Esophagus muscularis mucosa (tissue), 4 donors: ENCODE measurements at places on chromosomes 2 and 18. TPM values are rescaled to one million over a fixed set of nuclear protein-coding genes. Genes with fewer than 3 reads are reported as not detected.
A peak's percentile ranks its signal among the peaks of the same experiment; 100 is the strongest.

DNA sequence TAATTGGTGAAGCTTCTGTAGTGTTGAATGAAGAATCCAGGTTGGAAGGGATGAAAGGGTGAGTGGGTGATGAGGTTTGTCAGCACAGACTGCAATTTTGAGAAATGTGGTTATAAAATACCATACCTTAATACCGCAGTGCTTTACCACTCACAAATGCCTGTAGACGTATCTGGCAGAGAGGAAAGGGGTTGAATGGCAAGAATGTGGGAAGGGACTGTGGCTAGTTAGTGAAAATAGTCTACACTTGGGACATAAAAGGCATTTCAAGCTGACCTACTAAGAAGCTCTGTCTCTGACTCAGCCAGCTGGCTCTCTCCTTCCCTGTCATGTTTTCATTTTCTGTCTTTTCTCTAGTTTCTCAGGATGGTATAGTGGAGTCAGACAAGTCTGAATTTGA is 25.1 kb downstream of the CDK15 start:
- H3K4me1 ChIP-seq = no peaks in the 10 kb centered on the region
- no peaks in the 10 kb centered on the region for H3K36me3 ChIP-seq
- no peak for DNase-seq
- H3K27ac ChIP-seq = no peak overlapping the region

DNA sequence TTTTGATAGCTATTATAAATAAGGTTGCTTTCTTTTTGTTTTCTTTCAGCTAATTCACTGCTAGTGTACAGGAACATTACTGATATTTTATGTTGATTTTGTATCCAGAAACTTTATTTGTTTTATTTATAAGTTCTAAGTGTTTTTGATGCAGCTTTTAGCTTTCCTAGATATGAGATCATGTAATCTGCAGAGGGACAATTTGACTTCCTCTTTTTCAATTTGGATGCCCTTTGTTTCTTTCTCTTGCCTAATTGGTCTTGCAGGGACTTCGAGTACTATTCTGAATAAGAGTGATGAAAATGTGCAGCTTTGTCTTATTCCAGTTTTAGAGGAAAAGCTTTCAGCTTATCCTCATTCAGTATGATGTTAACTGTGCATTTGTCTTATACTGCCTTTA is 643.4 kb upstream of the CDH2 start:
- no peak overlapping the region for H3K27ac ChIP-seq
- DNase-seq = no peak
- H3K36me3 ChIP-seq = no peaks in the 10 kb centered on the region
- no peaks in the 10 kb centered on the region for H3K27me3 ChIP-seq
- H3K4me3 ChIP-seq = no peak overlapping the region

- H3K27ac ChIP-seq = peak overlapping the region; percentile 12
- no peaks in the 10 kb centered on the region for H3K27me3 ChIP-seq
- DNase-seq = no peak
Observed at GRCh38 chr18:58975781-58976180, 111.1 kb downstream of the ZNF532 start.

DNA sequence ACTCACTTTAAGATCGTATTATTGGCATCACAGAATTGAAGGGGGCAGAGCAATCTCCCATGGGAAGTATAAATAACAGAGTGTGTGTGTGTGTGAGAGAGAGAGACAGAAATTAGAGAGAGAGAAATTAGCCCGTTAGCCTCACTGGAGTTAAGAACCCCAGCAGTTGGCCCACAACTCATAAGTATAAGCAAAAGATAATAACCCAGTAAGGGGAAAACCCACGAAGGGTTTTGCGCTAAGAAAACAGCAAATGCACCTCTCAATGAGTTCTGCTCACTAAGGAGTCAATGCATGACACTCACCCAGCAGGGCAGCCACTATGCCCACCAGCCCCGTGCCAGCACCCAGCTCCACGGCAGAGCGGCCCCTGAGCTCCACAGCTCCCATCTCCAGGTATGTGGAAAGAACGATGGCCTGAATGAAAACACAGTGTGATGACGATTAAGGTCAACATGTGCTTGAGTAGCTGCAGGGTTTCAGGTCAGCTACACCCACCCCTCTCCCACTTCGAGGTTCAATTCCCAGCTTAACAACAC is 3.6 kb downstream of the METTL21A start:
- H3K27ac ChIP-seq = no peak overlapping the region
- peaks cover 54% of the 10 kb centered on the region for H3K4me1 ChIP-seq
- peaks cover 21% of the 10 kb centered on the region for H3K36me3 ChIP-seq
- no peak for DNase-seq
- H3K4me3 ChIP-seq = no peak overlapping the region

Gene DSG2
- total RNA-seq = 6.2 TPM

GRCh38 chr2:18412980-18413675 is 147.3 kb downstream of the RDH14 start:
- H3K36me3 ChIP-seq = no peaks in the 10 kb centered on the region
- H3K27ac ChIP-seq = no peak overlapping the region
- H3K4me1 ChIP-seq = peaks cover 15% of the 10 kb centered on the region
- no peaks in the 10 kb centered on the region for H3K27me3 ChIP-seq
- H3K4me3 ChIP-seq = no peak overlapping the region

- peaks cover 15% of the 10 kb centered on the region for H3K4me1 ChIP-seq
- H3K4me3 ChIP-seq = no peak overlapping the region
- DNase-seq = no peak
- H3K36me3 ChIP-seq = no peaks in the 10 kb centered on the region
- no peaks in the 10 kb centered on the region for H3K27me3 ChIP-seq
- peak overlapping the region; percentile 9 for H3K27ac ChIP-seq
Observed at GRCh38 chr2:75640621-75641121, 5.9 kb upstream of the MRPL19 start.

Gene ZFP36L2
- total RNA-seq = 81.7 TPM

Gene CPO
- total RNA-seq = 0.63 TPM

Gene ACTG2
- total RNA-seq = 7,069 TPM

DNA sequence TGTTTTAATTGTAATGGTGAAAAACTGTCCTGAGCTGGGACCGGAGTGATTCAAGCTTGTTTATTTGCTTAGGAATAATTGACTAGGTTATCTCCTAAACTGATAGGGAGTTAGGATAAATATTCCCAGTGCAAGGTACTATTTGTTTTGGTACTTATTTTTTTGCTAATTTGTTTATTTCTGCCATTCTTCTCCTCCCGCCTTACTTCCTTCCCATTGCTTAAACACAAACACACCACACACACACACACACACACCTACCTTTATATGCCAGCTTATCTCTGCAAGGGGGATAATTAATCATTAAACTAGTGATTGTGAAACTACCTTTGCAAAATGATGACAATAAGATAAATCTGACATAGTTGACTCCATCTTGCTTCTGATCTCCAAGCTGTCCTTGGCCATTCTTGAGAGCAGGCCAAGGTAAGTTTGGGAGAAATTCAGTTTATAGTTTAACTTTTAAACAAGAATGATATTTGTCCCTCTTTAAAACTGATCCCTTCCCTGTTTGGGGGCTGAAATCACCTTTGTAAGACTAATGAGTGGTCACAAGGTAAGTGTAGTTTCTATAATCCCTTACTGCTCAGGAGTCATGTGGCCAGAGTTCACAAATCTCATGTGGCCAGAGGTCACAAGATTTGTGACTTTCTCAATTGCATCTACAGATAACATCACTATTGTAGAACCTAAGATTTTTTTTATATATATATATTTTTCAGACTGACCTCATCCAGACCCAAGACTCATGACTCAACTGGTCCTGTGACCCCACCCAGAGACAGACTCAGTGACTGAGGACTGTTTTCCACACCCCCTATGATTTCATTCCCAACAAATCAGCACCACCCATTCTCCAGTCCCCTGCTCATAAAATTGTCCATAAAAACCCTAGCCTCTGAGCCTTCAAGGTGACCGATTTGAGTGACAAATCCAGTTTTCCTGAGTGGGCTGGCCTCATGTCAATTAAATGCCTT is 83.1 kb upstream of the LRRTM4 start:
- no peaks in the 10 kb centered on the region for H3K27me3 ChIP-seq
- no peak overlapping the region for H3K27ac ChIP-seq

Gene ADGRF3
- total RNA-seq = not detected

DNA sequence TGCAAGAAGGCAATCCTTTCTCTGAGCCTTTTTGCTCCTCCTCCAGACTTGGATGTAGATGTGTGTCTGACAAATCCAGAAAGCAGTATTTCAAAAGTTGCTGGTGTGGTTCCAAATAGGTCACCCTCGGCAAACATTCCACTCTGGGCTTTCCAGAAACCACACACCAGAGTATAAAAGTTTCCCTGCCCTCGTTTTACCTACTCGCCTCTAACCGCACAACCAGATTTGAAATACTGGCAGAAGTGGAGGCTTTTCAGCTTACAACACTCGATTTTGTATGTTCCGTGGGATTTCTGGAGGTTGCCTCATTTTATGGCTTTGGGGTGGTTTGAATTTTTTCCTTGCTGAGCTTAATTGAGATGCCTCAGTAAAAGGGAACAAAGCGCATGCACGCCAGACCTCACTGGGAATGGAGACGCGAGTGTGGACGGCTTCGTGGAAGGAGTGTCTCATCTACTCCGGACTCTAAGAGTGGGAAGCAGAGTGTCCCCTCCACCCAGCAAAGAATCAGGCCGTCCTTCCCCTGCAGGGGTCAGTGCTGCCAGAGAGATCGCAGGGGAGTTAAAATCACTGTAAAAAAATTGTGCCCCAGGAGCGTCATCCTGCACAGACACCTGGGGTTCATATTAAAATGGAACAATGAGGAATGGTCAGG is 44.0 kb upstream of the RPL31 start:
- H3K27me3 ChIP-seq = no peaks in the 10 kb centered on the region
- no peak overlapping the region for H3K27ac ChIP-seq
- no peaks in the 10 kb centered on the region for H3K36me3 ChIP-seq
- H3K4me3 ChIP-seq = no peak overlapping the region
- DNase-seq = no peak
- peaks cover 30% of the 10 kb centered on the region for H3K4me1 ChIP-seq

DNA sequence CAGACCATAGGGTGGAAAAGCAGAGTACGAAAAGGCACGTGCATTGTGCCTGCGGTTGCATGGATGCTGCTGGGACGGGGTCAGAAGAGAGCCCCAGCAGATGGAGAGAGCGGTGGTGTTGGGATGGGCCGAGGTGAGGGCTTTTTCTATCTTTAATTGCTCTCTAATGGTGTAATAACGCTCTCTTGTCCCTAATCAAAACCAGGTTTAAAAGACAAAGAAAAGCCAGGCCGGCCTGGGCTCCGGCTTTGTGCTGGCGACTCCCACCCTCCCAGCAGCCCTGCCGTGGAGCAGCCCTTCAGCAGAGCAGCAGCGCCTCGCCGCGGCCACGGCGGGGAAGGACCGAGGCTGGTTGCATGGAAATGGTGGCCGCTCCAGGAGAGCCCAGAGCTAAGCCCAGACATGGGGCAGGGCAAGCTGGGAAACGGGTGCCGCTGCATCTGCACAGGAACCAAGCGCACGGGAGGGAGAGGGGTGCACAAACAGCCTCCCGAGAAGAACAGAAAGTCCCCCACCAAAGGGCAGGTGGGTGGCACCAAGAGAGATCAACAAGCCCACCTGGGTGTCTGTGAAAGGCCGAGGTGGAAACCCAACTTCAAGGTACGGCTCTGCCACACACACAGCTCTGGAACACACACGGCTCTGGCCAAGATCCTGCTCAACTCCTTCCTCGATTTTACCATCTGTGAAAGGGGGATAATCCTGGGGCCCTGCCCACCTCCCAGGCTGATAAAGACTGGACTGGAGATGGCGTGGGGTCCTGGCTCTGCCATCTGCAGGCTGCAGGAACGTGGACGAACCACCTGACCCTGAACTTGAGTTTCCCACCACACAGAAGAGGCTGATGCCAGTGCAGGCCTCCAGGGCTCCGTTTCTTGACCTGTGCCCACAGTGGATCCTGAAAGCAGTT is 15.0 kb downstream of the HS1BP3 start:
- peaks cover 41% of the 10 kb centered on the region for H3K36me3 ChIP-seq
- DNase-seq = peak; percentile 97
- peak overlapping the region; percentile 91 for H3K27ac ChIP-seq
- H3K27me3 ChIP-seq = no peaks in the 10 kb centered on the region

Gene MC5R
- total RNA-seq = not detected
